ENCODE measurements at places on chromosomes 1 and 21.

- DNase-seq, result no peak
Observed at GRCh38 chr1:235971020-235971419, 93.9 kb downstream of the NID1 start.

DNA sequence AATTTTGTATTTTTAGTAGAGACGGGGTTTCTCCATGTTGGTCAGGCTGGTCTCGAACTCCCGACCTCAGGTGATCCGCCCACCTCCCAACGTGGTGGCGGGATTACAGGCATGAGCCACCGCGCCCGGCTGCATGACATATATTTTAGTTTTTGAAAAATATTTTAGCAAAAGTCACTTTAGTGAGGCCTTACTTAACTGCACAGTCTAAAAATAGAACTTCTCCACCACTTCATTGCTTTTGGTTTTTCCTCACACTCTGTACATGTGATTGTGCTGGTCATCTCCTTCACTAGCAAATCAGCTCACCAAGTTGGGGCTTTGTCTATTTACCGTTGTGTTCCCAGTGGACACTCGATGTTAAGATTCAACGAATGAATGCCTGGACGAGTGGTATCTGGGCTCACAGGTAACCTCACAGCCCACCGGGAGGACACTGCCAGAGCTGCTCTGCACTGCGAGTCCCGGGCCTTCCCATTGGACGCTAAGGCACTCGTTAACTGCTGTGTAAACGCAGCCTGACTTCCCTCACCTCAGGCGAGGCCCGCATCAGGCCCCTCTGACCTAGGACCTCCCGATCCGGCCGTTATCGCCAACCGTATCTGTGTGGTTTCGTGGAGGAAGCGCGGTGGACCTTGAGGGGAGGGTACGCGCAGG, 14.0 kb upstream of the ZNF692 start:
- peak; percentile 71 for DNase-seq

DNA sequence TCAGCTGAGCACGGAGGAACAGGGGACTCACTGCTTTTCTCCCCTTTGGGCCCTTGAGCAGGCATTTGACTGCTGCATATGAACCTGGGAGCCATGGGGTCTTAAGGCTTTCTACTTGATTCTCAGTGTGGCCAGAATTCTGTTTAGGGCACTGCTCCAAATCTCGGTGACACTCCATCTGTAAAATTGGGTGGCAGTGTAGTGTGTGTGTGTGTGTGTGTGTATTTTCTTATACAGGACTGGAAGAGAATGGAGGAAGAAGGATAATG, 162.2 kb downstream of the PBX1 start:
- no peak for DNase-seq

GRCh38 chr1:223419561-223419960, 26.3 kb downstream of the CCDC185 start:
- no peak for DNase-seq

DNA sequence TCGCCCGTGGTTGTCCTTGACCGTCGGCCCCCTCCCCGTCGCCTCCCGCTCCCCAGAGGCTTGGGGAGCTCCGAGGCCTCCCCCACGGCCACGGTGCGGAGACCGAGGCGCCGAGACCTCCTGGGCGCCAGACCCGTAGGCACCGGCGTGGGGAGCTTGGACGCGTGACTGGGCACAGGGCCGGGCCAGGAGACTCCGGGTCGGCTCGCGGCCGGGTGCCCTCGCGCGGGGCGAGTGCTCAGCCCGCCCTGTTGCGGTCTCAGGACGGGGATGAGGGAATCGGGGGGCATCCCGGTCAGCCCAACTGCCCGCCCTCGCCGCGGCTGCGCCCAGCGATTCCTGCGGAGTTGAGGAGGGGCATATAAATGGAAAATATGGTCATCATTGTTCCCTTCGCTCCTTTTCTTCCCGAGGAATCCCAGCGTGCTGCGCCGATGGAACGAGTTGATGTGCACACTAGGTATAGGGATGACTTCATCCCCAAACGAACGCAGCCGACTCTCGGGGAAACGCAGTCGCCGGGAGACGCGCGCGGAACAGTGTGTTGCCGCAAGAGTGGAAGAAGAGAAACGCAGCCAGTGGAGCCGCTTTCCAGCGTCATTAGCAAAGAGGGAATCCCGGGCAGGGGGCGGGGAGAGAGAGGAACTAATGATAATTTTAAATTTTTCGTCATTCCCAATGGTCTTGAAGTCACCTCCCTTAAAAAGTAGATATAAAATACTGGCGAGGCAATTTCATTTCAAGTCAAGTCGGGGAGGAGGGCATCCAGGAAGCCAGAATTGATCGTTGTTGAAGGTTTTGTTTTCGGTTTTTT, 747 bp upstream of the ENAH start:
- DNase-seq, result no peak

DNA sequence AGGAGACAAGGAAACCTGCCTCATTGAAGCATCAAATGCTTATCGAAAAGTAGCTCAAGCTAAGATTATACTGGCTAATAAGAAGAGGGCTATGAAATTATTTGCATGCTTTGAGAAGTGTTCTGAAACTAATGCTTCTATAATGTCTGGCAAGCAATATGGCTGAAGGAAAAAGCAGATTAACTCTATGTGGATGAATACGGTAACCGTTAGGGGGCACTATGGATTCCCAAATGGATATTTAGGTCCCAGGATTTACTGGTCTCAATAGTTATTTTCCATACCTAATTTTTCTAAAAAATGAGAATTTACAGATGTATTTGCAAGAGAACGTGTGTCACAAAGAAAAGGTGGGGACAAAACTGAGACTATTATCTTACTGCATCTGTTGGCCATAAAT, 34.6 kb upstream of the RRP15 start:
- no peak for DNase-seq

GRCh38 chr1:90919190-90919719, 102.6 kb downstream of the ZNF644 start:
- no peak for DNase-seq

- no peak for DNase-seq
Observed at GRCh38 chr1:236163463-236164153, 21.3 kb downstream of the GPR137B start.

GRCh38 chr1:172071746-172072145, 230.4 kb downstream of the DNM3 start:
- no peak for DNase-seq

DNA sequence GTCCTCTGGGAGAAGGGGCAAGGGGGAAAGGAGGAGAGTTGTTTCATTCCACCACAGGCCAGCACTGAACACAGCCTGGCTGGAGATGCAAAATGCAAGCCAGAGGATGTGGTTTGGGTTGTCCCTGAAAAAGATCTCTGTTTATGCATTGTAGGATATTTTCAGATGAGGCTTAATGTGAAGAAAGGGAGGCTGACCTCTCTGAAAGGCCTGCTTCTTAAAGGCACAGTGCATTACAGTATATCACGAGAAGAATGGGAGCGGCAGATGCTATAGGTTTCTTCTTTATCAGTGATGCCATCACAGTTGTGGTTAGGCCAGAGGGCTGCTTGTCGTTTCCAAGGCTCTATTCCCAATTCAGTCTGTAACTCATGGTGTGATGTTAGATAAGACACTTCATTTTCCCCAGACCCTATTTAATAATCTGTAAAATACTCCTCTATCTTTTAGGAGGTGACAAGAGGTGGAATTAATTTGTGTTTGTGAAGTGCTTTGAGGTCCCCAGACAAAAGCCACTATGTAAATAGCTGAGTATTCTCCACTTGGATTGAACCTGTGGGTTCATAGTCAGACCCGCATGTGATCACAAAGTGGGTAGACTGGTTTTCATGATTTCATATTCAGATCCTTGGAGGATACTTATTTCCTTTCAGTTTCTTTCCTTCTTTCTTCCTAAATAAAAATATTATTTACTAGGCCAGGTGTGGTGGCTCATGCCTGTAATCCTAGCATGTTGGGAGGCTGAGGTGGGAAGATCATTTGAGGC, 76.5 kb upstream of the WDR26 start:
- DNase-seq, result no peak

GRCh38 chr1:81325397-81325796, 475.3 kb upstream of the ADGRL2 start:
- no peak for DNase-seq

DNA sequence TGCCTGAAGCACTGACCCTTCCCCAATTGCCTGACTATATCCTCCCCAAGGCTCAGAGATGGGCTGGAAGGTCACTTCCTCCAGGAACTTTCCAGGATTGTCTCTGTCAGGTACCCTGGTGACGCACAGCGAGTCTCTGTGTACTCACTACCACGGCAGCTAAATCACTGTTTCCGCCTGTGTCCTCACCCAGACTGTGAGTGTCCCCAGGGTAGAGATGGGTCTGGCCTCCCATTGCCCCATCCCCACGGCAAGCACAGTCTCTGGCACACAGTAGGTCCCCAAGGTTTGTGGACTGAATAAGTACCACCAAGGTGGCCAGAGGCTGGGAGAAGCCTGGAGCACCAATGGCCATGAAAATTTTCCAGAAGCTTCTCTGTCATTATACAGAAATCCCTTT, 93.8 kb upstream of the RUNX3 start:
- DNase-seq, result no peak

DNA sequence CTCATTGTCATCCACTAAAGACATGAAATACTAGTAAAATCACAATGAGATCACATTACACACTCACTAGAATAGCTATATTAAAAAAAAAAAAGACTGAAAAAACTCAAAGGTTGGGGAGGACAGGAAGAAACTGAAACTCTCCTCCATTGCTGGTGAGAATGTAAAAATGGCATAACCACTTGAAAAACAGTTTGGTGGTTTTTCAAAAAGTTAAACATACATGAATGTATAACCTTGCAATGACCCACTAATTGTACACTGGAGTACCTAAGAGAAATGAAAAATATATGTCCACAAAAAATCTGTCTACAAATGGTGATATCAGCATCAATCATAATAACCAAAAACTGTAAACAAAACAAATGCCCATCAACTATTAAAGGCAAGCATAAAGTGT, 44.0 kb downstream of the NRIP1 start:
- no peak for DNase-seq

DNA sequence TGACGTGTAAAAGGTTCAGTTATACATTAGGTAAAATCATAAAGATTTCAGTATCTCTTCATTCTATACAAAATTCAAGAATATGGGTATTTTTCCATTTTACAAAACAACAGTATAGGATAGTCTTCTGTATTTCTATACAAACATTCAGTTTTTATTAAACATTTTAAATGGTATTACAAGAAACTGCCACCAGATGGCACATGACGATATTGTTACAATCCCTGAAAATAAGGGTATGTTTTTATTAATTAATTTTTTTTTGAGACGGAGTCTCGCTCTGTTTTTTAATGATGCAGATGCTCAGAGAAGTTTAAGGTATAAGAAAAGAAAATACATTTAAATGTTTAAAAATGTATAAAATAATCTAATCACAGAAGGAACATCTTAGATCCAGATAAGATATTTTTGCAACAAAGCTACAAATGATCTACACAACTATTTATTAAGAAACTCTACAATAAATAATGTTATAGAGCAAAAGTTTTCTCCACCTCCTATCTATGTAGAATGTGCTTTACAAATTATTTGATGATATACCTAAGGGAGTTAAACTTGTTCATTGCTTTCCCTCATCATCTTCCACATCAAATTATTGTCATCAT, 23.5 kb upstream of the RSBN1 start:
- DNase-seq, result peak; percentile 79

- peak; percentile 55 for DNase-seq
Observed at GRCh38 chr1:44924835-44925464, 61.4 kb downstream of the EIF2B3 start.

DNA sequence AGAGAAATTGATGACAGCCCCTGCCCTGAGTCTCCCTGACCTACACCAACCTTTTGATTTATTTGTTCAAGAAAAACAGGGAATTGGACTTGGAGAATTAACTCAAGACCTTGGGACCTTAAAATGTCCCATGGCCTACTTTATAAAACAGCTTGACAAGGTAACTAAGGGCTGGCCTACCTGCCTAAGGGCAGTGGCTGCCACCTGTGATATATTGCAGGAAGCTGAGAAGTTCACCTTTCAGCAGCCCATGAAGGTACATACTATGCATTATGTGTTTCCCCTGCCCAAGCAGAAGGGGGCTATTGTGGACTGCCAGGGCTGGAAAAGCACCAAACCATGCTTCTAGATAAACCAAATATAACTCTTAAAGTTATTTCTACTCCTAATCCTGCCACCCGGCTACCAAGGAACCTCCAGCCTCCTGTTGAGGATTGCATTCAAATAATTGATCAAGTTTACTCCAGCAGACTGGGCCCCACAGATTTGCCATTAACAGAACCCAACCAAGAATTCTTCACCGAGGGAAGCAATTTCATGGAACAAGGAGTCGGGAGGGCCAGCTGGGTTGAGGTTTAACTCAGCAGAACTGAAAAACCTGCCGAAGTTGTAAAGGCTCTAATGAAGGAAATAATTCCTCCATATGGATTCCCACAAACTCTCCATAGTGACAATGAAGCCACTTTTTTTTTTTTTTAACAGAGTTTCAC, 28.2 kb downstream of the LACTBL1 start:
- DNase-seq, result no peak

DNA sequence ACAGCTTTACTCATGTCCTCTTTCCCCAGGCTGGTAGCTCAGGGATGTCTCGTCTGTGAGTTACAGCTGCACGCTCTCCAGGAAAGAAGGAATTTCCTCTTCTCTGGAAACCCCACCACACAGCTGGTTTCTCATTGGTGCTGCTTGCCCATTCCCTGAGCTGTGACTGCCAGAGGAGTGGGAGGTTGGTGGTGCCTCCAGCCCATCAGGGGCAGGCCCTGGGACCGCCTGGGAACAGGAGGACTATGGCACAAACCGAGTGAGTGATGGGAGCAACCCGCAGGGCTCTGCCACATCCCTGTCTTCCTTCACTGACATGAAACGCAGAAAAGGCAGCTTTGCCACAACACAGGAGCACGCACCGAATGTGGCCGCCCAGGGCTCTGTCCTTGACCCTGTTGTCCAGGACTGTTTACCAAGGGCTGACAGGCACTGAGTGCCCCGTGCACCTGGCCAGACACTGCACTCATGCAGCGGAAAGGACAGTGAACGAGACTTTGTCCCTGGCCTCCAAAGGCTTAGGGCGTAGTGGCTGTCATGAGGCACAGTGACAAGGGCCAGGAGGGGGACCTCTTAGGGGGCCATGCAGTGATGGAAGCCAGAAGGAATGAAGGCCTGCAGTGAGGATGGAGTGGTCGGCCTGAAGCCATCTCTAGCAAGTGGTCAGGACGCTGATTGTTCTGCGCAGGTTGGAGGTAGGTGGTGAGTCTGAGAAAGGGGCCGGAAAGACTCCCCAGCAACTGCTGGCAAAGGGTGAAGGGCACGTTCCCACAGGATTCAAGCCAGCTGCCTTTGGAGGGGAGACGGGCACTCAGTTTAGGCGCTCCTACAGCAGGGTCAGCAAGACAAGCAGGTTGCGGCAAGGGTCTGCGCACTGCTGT, 1.7 kb upstream of the CCNL2 start:
- no peak for DNase-seq

Data from hematopoietic multipotent progenitor cell treated with erythropoietin and hydrocortisone succinate and interleukin-3 and kit ligand, for 17 days (in vitro differentiated cells).